ENCODE measurements at places on chromosomes 1 and 21. TPM values are rescaled to one million over a fixed set of nuclear protein-coding genes. Genes with fewer than 3 reads are reported as not detected.

CLCA4 gene
- not detected for total RNA-seq

C1orf198 gene
- total RNA-seq, result 94.2 TPM

DNALI1 gene
- total RNA-seq, result 3.4 TPM

KRTAP19-3 gene
- not detected for total RNA-seq

UBE2U gene
- total RNA-seq, result under 0.01 TPM

PLXNA2 gene
- 0.15 TPM for total RNA-seq

PLPPR4 gene
- 2.0 TPM for total RNA-seq

Measured in melanocyte of skin (primary cell).